Activated CD8-positive, alpha-beta memory T cell treated with anti-CD3 and anti-CD28 coated beads for 1 hour (primary cell): ENCODE measurements at places on chromosomes 2 and 18.

- no peak for DNase-seq
These were observed 61.4 kb downstream of the SMAD7 start for GRCh38 chr18:48889115-48889941.

DNA sequence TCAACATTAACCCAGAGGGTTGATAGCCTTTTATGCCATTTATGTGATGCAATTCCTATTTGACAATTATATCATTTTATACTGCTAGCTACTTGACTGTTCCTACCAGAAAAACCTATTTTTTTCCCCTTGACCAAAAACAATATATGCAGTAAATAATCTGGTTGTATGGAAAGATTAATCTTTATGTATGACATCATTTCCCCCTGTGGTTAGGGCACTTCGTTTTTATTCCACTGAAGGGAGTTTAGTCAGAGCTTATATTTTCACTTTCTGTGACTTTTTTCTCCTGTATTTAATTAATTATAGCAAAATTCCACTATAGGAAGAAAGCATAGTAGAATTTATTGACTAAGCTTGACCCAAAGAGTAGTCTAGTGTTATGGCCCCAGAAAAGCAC, 107.6 kb downstream of the HAUS1 start:
- DNase-seq, result no peak

DNA sequence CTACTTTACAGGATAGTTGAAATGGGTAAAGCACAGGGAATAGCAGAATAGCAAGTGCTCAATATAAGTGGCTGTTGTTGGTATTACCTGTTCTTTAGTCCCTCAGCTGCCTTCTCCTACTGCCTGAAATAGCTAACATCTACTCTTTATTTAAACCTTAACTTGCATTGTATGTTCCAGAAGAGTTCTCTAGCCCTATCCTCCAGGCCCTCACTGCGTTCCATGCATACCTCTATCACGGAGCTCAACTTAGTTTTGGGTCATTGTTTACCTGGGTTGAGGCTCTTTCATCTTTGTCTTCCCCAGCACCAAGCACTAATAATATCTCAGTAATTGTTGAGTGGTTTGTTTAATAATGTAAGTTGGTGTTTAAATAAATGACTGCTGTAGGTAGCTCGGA, 242.2 kb upstream of the FANCL start:
- DNase-seq, result no peak

DNA sequence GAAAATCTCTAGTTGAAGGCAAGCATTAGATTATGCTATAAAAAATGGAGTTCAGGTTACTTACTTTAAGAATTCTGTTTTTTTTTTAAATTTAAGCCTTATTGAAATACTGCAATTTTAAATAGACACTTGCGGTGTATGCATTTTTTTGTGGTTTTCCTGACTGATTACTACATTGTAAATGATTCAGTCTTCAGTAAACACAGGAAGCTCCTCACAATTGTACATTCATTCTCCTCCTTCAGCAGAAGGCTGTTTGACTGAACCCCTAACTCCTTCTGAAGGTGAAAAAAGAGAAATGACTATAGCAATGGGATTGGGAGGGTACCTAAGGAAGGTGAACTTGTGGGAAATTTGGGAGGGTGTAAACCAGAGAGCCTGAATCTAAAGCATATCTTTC, 136.1 kb downstream of the GCA start:
- DNase-seq, result no peak

DNA sequence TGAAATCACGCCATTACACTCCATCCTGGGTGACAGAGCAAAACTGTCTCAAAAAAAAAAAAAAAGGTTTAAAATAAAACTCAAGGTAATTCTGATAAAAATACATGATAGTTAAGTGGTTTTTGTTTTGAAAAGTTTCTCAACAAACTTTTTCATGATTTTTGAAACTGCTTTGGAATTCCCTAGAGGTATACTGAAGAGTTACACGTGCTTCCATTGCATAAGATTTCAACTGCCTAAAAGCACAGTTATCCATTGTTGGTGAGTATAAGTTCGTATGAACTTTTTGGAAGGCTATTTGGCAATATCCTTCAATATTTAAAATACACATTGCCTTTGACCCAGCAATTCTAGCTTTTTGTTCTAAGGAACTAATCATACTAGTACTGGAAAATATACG, 74.9 kb downstream of the USP34 start:
- no peak for DNase-seq

GRCh38 chr2:48530033-48530811, at the start of gene STON1:
STON1 (plus strand) TSS chr2:48530154; CDS start chr2:48580634, 50,480 bp downstream.
- DNase-seq, result peak; percentile 14

DNA sequence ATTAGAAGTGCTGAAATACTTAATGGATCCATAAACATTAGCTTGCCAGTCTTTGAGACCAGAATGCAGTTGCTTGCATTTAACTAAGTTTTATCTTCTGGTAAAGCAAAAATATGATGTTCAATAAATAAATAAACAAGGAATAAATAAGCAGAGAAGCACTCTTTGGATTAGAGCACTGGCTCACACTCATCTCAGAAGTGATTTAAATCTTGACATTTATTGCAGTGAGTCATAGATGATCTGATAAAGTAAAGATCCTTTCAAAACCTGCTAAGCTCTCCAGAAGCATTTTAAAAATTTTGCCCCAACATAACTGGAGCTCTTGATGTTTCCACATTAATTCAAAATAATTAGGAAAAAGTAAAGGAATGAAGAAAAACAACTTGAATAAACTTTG, 66.8 kb downstream of the KYNU start:
- no peak for DNase-seq

DNA sequence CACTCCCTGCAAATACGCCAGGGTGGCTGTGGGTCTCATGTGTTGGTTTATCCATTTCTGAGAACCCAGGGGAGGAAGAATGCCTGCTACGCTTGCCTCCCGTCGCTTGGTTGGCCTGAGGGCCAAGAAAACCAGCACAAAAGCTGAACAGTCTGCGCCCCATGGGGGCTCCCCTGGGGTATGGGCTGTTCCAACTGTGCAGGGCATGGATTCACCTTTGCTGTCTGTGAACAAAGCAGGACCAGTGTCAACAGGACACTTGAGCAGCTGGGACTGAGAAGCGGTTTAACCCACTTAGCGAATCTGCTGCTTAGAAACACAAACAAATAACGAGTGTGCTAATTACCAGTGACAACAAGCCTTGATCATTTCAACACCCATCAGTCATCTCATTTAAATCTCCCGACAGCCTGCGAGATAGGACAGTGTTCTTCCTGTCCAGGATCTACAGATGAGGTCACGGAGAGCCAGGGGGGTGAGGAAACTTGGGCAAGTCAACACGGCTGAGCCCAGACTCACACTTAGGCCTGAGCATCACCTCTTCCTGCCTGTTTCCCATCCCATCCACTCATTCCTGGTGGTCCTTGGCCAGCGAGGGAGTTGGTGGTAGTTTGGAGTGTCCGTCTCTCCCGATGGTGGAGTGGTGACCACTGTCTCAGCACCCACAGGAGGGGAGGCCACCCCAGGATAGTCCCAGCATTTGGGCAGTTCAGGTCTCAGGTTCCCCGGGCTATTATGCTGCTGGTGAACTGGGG, 111.6 kb upstream of the HAAO start:
- DNase-seq, result no peak

- DNase-seq, result no peak
These were observed 308.1 kb downstream of the ZEB2 start for GRCh38 chr2:144211826-144212225.

- DNase-seq, result no peak
These were observed 15.9 kb downstream of the RAPGEF4 start for GRCh38 chr2:172751564-172751963.

DNA sequence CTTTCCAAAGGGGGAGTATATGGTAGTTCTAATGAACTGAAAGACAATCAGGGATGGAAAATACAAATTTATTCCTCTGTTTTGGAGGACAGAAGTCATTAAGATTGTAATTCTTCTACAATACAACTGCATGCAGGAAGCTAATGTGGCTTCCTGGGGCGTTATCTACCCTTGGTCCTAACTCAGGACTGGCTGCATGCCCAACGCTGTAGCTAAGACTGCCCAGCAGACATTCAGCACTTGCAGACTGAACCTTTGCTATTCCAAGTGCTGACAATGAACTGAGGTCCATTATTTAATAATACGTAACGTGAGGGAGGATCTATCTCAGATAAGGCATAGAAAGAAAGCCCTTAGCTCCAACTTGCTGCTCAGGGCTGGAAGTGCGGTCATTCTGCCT, 53.2 kb downstream of the ZAP70 start:
- DNase-seq, result no peak

DNA sequence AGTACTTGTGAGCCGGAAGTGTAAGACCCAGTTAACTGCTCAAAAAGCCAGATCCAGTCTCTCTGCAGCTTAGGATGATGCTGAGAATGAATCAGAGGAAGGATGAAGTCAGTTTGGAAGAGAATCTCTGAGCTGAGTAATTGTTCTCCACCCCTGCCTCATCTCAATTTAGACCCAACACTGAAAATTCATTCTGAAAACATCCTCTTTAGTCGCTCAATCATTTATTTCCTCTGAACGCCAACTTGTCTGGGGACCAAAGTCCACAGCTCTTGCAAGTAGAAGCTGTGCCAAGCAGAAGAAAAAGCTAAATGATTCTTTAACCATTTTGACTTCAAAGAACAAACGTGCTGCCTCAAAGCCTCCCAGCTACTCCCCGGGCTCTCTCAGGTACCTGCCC, 177.1 kb upstream of the KLHL29 start:
- DNase-seq, result no peak

GRCh38 chr2:212893216-212893615, 258.2 kb downstream of the IKZF2 start:
- no peak for DNase-seq

DNA sequence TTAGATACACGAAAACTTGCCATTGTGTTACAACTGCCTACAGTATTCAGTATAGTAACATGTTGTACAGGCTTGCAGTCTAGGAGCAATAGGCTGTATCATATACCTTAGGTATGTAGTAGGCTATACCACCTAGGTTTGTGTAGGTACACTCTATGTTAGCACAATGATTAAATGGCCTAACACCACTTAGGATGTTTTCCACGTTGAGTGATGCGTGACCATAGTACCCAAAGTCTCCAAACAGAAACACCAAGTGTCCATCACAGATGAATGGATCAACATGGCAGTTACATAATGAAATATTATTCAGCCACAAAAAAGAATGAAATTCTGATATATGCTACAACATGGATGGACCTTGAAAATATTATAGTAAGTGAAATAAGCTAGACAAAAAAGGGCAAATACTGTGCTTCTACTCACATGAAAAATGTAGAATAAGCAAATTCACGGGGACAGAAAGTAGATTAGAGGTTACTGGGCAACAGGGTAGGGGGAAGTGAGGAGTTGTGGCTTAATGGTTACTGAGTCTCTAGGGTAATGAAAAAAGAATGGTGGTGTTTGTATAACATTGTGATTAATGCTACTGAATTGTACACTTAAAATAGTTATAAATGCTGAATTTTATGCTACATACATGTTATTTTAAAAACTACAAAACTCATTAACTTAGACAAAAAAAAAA, 62.6 kb downstream of the TMEM131 start:
- DNase-seq, result no peak

GRCh38 chr2:234951664-234952269, at the start of gene SH3BP4:
SH3BP4 (plus strand) TSS chr2:234952017; CDS start chr2:235035003, 82,986 bp downstream.
- no peak for DNase-seq

DNA sequence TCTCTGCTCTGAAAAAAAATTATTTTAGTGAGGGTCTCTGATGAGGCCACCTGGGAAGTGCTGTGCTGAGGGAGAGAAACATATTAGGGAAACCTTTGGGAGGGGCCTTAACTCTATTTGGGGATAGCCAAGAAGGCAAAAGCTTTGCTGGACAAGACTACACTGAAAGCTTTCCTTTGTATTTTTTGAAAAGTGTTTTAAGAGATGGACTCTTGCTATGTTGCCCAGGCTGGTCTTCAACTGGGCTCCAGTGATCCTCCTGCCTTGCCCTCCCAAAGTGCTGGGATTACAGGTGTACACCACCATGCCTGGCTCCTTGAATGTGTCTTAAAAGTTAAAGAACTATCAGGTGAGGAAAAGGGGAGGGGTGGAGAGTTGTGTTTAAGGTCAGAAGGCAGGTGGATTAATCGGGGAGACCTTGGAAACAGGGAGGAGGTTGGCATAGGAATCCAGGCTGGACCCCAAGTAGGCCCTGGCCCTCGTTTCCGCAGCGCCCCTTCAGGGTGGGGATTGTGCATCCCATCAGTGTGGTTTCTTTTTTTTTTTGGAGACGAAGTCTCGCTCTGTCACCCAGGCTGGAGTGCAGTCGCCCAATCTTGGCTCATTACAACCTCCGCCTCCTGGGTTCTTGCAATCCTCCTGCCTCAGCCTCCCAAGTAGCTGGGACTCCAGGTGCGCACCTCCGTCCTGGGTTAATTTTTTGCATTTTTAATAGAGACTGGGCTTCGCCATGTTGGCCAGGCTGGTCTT, 92.1 kb downstream of the MYCN start:
- DNase-seq, result no peak
